ENCODE measurements at places on chromosomes 2 and 18.

DNA sequence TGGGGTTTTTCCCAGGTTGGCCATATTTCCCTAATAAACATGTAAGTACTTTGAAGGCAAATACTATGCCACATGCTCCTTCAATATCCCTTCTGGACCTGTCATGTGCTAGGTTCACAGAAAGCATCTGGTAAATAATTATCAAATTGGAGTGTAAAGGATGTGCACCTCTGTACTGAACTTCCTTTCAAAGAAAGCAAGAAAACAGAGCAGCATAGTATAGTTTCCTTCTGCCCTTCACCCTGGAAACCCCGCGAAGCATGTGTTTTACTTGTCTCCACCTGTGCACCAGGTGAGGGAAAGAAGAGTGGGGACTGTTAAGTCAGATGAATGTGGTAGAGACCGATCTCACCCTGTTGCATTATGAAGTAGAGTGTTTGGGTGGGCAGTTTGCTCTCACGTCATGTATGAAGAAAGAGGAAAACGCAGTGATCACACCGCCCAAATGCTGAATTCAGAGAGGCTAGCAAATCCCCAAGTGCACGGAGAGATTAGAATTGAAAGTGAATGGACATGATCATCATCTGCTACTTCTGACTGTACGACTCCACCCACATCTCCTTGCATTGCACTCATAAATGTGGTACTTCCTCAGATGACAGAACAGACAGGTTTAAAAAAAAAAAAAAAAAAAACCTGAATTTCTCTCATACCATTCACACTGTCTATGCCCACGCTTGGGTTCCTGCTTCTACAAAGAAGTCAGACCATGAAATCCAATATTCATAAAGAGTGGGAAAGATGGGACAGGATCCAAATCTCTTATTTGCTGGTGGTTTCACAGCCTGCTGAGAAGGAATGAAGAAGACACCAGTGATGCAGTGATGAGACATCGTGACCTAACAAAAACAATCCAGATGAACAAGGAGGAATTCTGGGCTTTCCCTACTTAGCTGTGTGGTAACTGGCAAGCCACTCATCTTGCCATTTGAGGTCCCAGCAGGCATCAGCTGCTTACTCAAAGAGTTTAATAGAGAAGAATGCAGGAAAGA is 448.6 kb downstream of the BCL11A start:
- DNase-seq: no peak

GRCh38 chr2:31788273-31788672 is 207.5 kb upstream of the SRD5A2 start:
- no peak for DNase-seq

GRCh38 chr2:121001641-121002040 is 266.0 kb downstream of the GLI2 start:
- DNase-seq: no peak

- DNase-seq: peak; percentile 87
Measured at GRCh38 chr2:38528008-38528442, 74.7 kb downstream of the HNRNPLL start.

DNA sequence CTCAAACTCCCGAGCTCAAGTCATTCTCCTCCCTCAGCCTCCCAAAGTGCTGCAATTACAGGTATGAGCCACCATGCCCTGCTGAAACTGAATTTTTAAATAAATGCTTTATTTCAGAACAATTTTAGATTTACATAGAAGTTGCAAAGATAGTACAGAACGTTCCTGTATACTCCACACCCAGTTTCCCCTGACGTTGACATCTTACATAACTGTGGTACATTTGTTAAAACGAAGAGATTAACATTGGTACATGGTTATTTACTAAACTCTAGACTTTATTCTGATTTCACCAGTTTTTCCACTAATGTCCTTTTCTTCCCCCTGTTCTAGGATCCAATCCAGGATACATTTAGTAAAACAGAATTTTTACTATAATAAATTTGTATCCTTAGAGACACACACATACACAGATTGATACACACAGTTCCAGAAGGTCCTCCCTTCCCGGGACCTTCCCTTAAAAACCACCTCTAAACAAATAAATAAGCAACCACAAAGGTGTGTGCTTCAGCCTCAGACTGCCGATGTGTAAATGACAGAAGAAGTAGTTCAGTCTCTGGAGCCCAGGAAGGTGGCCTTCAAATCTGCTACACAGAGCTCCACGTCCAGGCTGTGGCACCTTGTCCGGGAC is 6.9 kb downstream of the NEU2 start:
- DNase-seq: no peak

GRCh38 chr18:76475450-76476194 is 19.4 kb downstream of the ZNF516 start:
- peak; percentile 19 for DNase-seq

DNA sequence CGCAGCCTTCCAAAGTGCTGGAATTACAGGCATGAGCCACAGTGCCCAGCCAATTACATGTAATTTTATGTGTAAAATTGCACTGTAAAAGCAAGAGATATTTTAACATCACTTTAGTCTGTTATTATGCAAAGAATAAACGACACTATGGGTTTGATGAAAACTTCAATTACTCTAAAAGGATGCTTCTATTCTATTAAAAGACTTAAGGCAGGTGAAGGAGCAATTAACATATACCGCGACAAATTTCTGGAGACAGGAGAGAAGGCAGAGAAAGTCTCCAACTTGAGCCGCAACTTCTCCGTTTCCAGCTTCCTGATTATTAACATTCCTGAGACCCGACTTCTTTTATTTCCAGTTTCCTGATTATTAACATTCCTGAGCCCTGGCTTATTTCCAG is 53.7 kb downstream of the FAM210A start:
- no peak for DNase-seq

DNA sequence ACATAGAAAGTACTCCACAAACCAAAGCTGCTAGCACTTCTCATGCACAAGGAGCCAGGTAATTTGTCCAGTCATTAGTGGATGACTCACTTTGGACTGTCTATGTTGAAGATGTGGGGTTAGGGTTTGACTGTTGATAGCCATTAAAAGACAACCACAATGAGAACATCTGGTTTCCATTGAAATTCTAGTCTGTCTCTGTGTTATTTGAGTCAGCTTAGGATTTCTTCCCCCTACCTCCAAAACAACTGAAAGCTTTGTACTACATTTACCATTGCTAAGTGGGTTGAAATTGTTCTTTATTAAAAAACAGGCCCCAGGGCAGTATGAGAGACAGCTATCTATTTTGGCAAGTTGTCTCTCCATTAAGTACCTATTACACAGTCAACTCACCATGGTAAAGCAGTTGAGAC is 50.2 kb upstream of the ANKRD44 start:
- peak; percentile 41 for DNase-seq

- DNase-seq: peak; percentile 55
Measured at GRCh38 chr2:222358876-222359275, 60.1 kb upstream of the PAX3 start.

- peak; percentile 8 for DNase-seq
Measured at GRCh38 chr2:240932001-240932723, 26.0 kb downstream of the CROCC2 start.

DNA sequence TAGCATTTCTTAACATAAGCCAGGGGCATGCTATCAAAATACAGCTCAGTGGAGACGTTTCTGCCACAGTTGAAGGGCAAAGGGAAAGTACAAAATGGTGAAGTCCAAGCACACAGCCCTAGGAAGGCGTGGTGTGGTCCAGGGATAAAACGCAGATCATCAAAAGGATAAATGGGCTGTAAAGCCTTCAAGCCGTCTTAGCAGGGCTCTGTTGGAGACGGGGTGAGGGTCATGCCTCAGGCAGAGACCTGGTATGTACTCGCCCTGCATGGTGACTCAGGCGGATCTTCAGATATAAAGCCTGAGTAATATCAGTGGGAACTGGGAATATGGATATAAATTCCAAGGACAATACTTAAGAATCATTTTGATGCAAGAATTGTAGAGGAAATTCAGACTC is 61.2 kb downstream of the NGEF start:
- no peak for DNase-seq

GRCh38 chr2:240421381-240421780 is 14.1 kb upstream of the GPC1 start:
- DNase-seq: no peak

DNA sequence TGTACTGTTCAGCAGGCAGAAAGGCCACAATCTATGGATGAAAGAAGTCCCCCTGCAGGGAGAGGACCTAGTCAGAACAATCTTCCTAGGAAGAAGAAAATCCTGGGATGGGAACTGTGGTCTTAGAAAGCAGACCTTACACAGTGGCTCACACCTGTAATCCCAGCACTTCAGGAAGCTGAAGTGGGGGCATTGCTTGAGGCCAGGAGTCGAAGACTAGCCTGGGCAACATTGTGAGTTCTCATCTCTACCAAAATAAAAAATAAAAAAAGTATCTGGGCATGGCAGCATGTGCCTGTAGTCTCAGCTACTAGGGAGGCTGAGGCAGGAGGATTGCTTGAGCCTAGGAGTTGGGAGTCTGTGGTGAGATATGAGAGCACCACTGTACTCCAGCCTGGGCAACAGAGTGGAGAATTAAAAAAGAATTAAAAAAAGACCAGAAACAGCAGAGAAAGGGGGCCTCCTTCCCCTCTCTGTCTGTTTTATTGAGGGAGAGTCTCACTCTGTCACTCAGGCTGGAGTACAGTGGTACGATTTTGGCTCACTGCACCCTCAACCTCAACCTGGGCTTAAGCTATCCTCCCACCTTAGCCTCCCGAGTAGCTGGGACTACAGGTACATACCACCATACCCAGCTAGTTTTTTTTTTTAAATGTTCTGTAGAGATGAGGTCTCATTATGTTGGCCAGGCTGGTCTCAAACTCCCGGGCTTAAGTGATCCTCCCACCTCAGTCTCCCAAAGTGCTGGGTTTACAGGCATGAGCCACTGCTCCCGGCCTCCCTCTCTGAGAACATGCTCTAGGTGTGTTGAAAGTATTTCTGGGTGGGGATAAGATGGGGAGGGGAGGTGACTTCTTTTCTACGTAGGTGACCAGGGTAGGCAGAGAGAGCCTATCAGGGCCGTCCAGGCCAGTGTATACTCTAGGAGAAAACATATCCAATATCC is 7.4 kb downstream of the RHOB start:
- no peak for DNase-seq

DNA sequence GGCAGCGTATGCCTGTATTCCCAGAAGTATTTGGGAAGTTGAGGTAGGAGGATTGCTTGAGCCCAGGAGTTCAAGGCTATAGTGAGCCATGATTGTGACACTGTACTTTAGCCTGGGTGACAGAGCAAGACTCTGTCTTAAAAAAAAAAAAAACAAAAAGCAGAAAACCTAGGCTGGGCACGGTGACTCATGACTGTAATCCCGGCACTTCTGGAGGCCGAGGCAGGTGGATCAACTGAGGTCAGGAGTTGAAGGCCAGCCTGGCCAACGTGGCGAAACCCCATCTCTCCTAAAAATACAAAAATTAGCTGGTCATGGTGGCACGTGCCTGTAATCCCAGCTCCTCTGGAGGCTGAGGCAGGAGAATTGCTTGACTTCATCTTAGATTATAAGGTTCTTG is 46.4 kb downstream of the MTA3 start:
- DNase-seq: no peak

DNA sequence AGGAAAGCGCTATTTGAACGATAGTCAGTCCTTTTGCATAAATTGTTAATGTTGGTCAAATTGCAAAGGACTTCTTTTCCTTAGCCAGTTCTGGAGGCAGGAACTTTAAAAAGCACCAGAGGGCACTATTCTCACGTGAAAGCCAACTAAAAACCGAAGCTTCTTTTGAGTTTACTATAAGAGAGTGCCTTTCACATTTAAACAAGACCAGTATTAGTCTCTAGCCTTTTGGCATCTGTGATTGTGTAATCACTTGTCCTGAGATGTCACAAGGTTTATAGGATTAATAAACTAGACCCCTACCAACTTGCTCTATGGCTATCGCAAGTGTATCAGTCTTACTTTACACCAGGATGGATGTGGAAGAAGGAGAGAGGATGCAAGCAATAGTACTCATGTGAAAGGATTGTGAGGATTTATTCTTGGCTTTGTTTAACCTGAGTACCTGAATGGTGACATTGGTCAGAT is 14.4 kb upstream of the STAT4 start:
- DNase-seq: no peak

DNA sequence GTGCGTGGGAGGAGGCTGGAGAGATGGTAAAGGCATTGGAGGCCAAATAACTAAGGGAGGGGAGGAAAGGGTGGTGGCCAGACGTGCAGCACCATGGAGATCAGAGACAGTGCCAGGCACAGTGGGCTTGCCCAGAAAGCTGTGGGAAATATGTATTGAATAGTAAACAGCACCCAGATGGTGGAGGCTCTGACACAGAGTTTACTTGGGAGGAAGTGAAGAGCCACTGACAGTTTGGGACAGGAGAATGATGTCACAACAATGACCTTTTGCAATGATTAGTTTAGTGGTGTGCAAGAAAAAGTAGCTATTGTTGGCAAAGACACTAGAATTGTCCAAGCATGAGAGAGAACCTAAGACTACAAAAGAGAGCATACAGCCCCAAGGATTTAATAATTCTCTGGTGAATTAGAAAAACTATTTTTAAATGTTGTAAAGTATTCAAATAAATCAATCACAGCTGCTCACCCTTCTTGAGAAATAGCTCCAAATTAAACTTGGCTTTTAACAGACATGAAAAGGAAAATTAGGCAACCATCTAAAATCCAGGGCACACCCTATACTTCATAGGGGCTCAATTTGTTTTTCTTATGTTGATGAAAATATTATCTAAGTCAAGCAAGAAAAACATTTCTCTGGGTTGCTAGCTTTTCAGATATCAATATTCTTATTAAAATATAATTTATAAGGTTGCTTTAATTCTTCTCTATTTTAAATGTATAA is 458.7 kb upstream of the HNRNPA3 start:
- no peak for DNase-seq

DNA sequence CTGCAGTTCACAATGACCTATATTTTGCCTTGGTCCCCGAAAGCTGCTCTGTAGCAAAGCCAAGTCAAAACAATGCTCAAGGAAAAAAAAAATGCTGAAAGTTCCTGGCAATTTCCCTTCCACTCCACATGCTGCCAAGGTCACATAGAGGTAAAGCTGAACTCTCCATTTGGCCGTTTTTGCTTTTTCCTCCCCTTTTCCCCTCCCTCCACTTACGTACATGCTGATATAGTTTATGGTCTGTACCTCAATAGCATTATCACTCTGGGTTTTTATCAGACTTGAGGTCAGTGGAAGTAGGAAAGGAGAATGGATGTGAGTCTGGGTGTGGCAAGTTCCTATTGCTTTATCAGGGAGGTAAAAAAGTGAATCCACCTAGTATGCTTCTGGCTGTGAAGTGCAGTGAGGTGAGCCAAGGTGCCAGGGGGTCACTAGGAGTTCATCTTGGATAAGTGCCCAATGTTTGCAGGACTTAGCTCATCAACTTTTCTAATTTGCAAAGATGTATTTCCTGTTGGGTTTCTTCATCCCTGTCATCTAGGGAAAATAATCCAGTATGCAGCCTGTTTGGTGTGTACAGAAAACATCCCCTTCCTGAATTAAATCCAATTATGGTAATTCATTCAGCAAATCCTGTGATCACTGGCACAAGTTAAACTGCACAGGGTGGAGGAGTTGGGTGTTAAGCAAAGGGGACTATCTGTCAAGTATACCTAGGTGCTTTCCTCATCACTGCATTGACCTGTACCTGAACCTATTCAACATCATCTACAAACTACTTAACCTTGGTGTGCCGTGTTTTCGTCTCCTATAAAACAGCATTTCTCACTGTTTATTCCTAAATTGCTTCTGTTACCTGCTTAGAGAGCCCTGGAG is 124.3 kb upstream of the CYP26B1 start:
- DNase-seq: no peak

GRCh38 chr2:199841409-199841808 is 9.6 kb downstream of the FTCDNL1 start:
- DNase-seq: no peak

GRCh38 chr2:180370511-180371205 is 363.6 kb upstream of the CWC22 start:
- DNase-seq: no peak

- DNase-seq: no peak
Measured at GRCh38 chr2:25259737-25260124, 82.0 kb downstream of the DNMT3A start.

GRCh38 chr2:69221960-69222751 is 164.9 kb downstream of the GFPT1 start:
- DNase-seq: no peak

Measured in BE2C (cell line).